ENCODE measurements at places on chromosomes 5 and 9. TPM values are rescaled to one million over a fixed set of nuclear protein-coding genes. Genes with fewer than 3 reads are reported as not detected.

TMEM232 gene
- total RNA-seq: 0.60 TPM

GPR150 gene
- total RNA-seq: 0.87 TPM

SYNPO gene
- total RNA-seq: 0.08 TPM

PDE6A gene
- not detected for total RNA-seq

INSL4 gene
- not detected for total RNA-seq

SLC34A1 gene
- 0.12 TPM for total RNA-seq

GRCh38 chr9:114613087-114613486 is 2.0 kb downstream of the TMEM268 start:
- peak overlapping the region; percentile 93 for H3K27ac ChIP-seq
- no peaks in the 10 kb centered on the region for H3K27me3 ChIP-seq
- peaks cover 60% of the 10 kb centered on the region for H3K4me1 ChIP-seq
- peaks cover 27% of the 10 kb centered on the region for H3K36me3 ChIP-seq
- no peak for DNase-seq
- H3K4me3 ChIP-seq: peak overlapping the region; percentile 75

DNA sequence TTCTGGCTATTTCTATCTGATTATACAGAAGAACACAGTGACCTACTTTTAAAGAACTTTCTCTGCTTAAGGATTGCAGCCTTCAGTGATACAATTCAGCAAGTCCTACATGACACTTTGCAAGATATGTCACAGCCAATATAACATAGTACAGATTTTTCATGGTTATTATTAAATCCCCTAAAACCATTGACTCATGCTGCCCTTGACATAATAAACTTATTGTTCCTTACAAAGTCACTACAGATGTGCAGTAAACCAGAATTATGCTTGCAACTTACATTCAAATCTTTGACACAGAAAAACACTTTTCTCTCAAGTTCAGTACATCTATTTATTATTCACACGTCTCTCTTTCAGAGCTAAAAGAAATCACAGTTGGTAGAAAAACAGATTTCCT is 1136.3 kb upstream of the ACO1 start:
- no peak for DNase-seq
- no peak overlapping the region for H3K4me3 ChIP-seq

DNA sequence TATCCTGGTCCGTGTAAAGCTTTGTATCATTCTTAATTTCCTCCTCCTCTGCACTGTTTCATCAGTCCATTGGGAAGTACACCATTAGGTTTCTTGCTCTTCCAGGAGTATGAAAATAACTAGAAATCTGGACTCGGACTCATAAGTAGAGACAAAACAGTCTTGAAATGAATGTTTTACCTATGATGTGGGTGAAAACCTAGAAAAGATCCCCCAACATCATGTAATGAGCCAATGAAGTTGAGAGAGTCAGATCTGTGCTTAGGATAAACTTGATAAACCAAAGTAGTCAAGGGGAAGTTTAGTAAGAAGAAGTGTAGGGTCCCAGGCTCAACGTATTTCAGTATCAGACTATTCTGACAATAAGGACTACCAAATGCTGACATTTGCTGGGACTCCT is 25.2 kb downstream of the ZNF366 start:
- H3K4me1 ChIP-seq: no peaks in the 10 kb centered on the region
- peaks cover 17% of the 10 kb centered on the region for H3K27me3 ChIP-seq
- no peak for DNase-seq
- no peaks in the 10 kb centered on the region for H3K36me3 ChIP-seq
- H3K27ac ChIP-seq: no peak overlapping the region

DNA sequence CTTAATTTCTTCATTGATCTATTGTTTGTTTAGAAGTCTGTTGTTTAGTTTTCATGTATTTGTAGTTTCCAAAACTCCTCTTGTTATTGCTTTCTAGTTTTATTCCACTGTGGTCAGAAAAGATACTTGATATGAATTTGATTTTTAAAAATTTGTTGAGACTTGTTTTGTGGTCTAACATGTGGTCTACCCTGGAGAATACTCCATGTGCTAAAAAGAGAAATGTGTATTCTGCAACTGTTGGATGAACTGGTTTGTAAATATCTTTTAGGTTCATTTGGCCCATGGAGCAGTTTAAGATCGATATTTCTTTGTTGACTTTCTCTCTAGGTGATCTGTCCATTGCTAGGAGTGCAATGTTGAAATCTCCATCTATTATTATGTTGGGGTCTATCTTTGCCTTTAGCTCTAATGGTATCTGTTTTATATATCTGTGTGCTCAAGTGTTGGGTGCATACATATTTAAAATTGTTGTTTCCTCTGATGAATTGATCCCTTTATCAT is 150.6 kb upstream of the ATP10B start:
- no peaks in the 10 kb centered on the region for H3K36me3 ChIP-seq
- H3K4me1 ChIP-seq: no peaks in the 10 kb centered on the region
- H3K27me3 ChIP-seq: no peaks in the 10 kb centered on the region
- DNase-seq: no peak
- H3K4me3 ChIP-seq: no peak overlapping the region

DNA sequence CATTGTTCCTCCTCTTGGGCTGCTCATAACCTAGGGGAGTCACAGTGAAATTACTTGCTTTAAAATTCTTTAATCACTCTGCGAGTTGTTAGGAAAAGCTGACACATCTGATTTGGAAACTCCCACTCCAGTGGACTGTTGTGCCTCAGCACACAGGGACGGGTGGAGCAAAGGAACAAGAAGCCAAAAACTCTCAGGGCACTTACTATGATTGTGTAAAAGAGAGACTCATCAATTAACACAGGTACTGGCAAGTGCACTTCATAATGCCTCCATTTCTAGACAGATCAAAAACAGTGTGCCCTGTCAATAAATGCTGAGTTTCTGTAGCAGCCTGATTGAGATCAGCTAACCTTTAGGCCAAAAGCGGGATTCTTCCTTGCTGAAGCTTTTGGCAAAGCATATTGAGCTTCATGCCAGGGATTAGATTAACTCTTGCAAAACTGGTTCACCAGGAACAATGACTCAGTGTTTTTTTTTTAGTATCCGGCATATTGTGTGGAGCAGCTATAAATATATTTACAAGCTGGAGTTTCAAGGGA is 55.9 kb downstream of the TMC1 start:
- no peak for DNase-seq
- H3K36me3 ChIP-seq: no peaks in the 10 kb centered on the region
- H3K4me1 ChIP-seq: peaks cover 5% of the 10 kb centered on the region
- no peak overlapping the region for H3K27ac ChIP-seq

- peaks cover 42% of the 10 kb centered on the region for H3K36me3 ChIP-seq
- no peak overlapping the region for H3K4me3 ChIP-seq
- no peak overlapping the region for H3K27ac ChIP-seq
- H3K4me1 ChIP-seq: peaks cover 29% of the 10 kb centered on the region
- no peaks in the 10 kb centered on the region for H3K27me3 ChIP-seq
Measured at GRCh38 chr5:56110646-56111403, 116.1 kb upstream of the IL6ST start.

- H3K4me3 ChIP-seq: no peak overlapping the region
- H3K36me3 ChIP-seq: no peaks in the 10 kb centered on the region
- peaks cover 4% of the 10 kb centered on the region for H3K27me3 ChIP-seq
- no peak for DNase-seq
- peaks cover 1% of the 10 kb centered on the region for H3K4me1 ChIP-seq
- H3K27ac ChIP-seq: no peak overlapping the region
Measured at GRCh38 chr9:136054146-136054545, 40.9 kb downstream of the NACC2 start.

DNA sequence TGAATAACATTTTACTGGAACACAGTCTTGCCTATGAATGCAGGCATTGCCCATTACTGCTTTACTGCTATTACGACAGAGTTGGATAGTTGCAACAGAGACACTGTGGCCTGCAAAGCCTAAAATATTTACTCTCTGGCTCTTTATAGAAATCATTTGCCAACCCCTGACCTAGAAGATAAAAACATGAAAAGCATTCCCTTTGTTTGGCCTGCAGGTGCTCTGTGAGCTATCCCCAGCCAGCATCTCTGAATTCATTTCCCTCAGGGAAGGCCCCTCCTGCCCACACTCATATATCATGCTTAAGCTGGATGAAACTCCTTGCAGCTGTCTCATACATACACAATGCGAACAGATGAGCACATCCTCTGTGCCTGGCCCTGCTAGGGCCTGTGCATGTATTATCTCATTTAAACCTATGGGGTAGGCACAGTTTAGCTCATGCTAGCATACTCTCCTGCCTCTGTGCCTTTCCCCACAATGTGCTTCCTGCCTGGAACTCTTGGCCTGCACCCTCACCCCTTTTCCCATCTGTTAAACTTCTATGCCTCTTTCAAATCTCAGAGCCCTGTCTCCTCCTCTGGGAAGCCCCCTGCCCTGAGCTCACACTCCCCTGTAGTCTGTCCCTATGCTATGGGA is 193.1 kb downstream of the PAX5 start:
- no peak for DNase-seq
- H3K4me3 ChIP-seq: no peak overlapping the region

GRCh38 chr5:6080930-6081726 is 297.2 kb downstream of the MED10 start:
- no peaks in the 10 kb centered on the region for H3K27me3 ChIP-seq
- no peak for DNase-seq
- H3K36me3 ChIP-seq: no peaks in the 10 kb centered on the region

DNA sequence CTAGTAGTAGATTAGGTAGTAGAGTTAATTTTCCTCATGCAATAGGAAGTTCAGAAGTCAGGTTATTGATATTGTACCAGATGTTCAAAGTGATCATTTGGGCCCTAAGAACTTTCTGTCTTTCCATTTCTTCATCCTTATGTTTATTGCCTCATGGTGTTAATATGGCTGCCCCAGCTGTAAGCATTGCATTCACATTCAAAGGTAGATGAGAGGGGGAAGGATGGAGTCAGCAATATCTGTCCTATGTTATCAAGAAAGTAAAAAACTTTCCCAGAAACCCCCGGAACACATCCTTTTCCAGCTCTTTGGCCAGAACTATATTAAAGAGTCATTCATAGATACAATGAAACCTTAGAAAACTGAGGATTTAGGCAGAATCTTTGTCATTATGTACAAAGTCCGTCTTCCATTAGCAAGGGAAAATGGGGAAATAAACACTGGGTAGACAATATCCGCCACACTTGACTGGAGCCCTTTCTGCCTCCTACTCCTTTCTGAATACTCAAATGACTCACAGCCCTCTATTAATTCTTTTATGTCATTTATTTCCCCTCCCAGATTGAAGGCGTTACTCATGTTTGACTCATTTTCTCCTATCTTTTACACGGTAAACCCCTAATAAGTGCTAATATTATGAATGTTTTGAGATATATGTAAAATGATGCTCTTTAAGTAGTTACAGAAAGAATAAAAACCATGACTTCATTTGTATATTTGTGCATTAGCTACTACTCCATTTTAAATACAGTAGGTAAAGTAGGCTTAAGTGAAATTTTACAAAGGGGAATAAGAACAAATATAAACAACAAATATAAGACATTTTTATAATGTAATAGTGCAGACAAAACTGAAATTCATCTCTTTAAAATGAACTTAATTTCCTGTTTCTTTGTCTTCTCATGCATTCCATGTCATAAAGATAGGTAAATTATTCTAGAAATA is 127.6 kb downstream of the SLF1 start:
- no peak overlapping the region for H3K27ac ChIP-seq
- no peaks in the 10 kb centered on the region for H3K27me3 ChIP-seq
- peaks cover 2% of the 10 kb centered on the region for H3K4me1 ChIP-seq
- H3K36me3 ChIP-seq: no peaks in the 10 kb centered on the region
- H3K4me3 ChIP-seq: no peak overlapping the region
- DNase-seq: no peak

- H3K4me1 ChIP-seq: peaks cover 37% of the 10 kb centered on the region
- peak overlapping the region; percentile 43 for H3K27ac ChIP-seq
- H3K27me3 ChIP-seq: peaks cover 7% of the 10 kb centered on the region
- H3K36me3 ChIP-seq: peaks cover 4% of the 10 kb centered on the region
Measured at GRCh38 chr5:81817980-81818379, 67.1 kb upstream of the SSBP2 start.

DNA sequence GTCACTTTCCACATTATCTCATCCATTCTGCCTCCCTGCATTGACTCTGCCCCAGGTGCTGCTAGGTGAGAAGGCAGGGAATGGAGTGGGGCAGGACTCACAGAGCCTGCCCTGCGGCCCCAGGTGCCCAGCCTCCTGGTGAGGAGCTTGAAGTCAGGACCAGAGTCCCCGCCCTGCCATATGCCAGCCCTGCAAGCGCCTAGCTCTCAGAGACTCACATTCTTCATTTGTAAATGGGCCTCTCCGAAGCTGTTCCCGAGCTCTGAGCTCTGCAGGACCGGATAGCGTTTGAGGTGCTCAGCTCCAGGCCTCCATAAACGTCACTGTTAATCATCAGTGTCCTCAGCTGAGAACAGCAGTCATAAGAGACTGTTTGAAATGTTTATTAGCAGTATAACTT is 75.1 kb upstream of the STXBP1 start:
- DNase-seq: no peak
- H3K27ac ChIP-seq: no peak overlapping the region
- H3K27me3 ChIP-seq: no peaks in the 10 kb centered on the region
- no peak overlapping the region for H3K4me3 ChIP-seq
- H3K36me3 ChIP-seq: no peaks in the 10 kb centered on the region

- H3K27me3 ChIP-seq: no peaks in the 10 kb centered on the region
- H3K4me3 ChIP-seq: no peak overlapping the region
- H3K4me1 ChIP-seq: peaks cover 36% of the 10 kb centered on the region
- peak; percentile 55 for DNase-seq
Measured at GRCh38 chr5:132065351-132065937, 5.0 kb downstream of the IL3 start.

All from activated CD4-positive, alpha-beta T cell treated with anti-CD3 and anti-CD28 coated beads, Interleukin-2, amount 10 ng/mL, durations not matched to agents 7 days and 5 days (primary cell).